ENCODE measurements at places on chromosomes 5 and 9.

DNA sequence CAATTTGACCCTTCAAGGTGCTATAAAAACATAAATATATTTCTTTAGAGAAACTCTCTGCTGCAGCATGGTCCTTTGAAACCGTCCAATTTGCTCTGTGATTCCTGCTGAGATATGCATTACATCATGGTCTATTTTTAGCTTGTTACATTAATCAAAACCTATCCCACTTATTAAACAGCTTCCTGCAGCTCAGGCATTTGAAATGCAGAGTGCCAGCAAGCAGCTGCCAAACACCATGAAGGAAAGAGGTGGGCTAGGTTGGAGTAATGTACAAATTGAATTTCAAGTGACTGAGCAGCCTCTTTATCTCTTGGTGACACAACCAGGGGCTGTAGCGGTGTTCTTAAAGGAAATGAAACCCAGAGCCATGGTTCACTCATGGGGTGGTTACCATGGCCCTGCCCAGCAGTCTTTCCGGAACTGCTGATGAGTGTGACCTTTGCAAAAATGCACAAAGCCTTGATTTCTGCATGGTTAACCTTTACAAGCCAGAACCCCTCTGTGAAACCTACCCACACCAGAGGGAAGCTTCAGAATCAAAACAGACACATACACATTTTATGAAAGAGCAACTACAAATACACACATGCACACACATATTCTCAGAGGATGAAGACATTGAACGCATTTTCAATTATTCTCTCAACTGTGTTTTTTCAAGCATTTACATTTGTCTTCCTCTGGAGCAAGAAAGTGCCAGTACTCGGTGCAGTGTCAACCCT, 155.8 kb upstream of the ZNF608 start:
- DNase-seq = no peak

DNA sequence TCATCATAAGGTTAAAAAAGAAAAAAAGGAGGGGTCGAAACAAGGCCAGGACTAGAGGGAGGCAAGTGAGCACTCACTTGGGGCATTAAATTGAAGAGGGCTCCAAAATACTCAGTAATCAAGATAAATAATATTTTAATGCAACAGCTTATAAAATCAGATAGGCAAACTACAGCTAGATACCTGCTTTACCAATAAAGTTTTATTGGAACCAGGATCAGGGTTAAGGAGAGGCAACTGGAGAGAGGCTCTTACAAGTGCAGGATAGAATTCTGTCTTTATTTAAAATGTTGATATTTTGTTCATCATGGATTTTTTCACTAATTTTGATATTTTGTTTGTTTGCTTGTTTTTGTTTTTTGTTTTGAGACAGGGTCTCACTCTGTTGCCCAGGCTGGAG, 30.3 kb upstream of the PURA start:
- no peak for DNase-seq

DNA sequence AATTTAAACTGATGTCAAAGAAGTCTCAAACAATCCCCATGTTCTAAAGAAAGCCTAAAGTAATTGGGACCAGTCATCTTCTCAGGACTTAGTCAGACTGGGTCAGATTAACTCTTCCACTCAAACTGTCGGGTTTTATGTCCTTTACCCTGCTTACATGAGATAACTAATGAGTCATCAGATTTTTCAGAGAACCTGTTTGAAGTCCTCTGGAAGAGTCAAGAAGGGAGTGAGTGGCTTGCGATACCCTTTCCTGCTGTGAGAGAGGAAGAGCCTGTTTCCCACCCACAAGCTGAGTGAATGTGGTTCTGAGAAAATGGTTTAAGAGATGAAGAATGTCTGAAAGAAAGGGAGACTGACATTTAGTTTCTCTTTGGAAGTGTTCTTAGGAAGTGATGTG, 1866.7 kb upstream of the C9orf72 start:
- DNase-seq = no peak

GRCh38 chr9:6584881-6585597, 60.5 kb downstream of the GLDC start:
- no peak for DNase-seq

DNA sequence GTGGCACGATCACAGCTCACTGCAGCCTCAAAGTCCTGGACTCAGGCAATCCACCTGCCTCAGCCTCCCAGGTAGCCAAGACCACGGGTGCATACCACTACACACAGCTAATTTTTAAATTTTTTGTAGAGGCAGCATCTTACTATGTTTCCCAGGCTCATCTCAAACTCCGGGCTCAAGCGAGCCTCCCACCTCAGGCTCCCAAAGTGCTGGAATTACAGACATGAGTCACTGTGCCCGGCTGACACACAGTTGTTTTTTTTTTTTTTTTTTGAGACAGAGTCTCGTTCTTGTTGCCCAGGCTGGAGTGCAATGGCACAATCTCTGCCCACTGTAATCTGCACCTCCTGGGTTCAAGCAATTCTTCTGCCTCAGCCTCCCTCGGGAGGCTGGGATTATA, 70.1 kb upstream of the CNOT6 start:
- DNase-seq = no peak

GRCh38 chr9:8778356-8778755, 978.8 kb upstream of the DMAC1 start:
- no peak for DNase-seq

DNA sequence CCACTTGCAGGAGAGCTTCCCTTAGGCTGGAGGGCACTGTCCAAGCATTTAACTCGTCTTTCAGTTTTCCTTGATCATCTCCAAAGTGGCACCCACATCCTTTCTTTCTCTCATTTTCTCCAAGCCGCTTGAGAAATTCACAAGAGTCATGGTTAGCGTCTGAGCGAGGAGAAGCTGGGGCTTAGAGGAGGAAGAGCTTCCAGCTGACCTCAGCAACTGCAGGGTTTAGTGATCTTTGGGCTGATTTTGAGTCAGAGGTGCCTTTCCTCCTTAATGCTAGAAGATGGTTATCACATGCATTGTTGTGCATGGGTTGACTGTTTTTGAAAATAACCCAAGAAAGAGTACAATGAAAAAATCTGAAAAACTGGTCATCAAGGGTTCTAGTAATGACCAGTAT, 134.7 kb downstream of the GADD45G start:
- DNase-seq = no peak

- DNase-seq = no peak
Measured at GRCh38 chr9:88776717-88777497, 214.4 kb upstream of the S1PR3 start.

- DNase-seq = no peak
Measured at GRCh38 chr9:127311239-127311741, 46.7 kb downstream of the GARNL3 start.

GRCh38 chr9:76528642-76529190, 69.7 kb downstream of the GCNT1 start:
- DNase-seq = no peak

DNA sequence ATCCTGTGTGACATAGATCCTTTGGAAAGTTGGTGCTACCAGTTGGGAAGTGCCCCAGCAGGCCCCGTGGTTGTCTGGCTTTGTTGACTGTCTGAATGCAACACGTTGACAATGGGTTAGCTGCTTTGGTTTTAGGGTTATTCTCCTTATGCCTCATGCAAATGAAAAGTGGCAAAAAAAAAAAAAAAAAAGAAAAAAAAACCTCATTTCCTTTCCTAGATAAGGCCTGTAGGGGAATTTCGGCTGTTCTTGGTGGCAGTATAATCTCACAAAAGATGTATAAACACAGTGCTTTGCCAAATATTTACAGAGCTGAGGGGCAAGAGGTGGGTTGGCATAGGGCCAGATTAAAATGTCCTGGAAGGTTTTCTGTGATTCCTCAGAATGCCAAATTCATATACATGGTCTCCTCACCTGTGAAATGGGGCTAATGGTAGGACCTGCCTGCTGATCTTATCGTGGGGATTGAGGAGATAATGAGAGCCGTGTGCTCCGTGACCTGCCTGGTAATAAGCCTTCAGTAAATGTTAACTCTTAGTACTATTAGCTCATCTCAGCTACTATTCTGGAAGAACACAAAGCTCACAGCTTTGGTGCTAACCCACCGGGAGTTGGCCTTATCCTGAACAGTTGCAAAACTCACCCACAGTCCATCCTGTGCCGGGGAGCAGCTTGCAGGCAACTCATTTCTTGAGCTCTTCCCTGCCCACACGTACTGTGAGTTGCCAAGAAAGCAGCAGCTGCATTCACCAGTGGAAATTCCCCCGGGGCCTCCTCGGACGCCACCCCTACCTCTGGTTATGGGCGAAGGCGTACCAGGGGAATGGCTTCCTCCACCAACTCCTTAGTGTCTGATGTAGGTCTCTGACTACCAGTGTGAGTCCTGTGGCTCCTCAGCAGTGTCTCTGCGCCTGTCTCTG, 220.3 kb downstream of the NR3C1 start:
- DNase-seq = no peak

GRCh38 chr9:38756702-38757101, 36.8 kb upstream of the FAM240B start:
- no peak for DNase-seq

GRCh38 chr9:92960561-92961290, 13.4 kb downstream of the FGD3 start:
- no peak for DNase-seq

DNA sequence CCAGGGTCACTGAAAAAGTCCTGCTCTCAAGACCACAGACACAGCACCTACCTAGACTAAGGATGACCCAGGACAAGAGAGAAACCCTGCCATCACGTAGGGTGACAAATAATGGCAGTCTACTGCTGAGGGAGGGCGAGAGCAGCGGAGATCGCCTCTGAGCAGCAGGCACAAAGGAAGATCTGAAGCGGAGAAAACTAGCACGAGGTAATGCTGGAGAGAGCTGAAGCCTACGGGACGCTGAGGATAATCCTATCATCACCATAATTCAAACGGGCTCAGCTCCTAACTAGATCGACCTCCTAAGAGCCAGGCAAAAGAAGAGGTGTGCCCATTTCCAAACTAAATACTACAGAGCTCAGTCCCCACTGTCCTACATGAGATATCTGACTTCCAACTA, 41.3 kb downstream of the FBXO10 start:
- DNase-seq = no peak

GRCh38 chr5:111233052-111233374, 8.8 kb downstream of the CAMK4 start:
- no peak for DNase-seq

DNA sequence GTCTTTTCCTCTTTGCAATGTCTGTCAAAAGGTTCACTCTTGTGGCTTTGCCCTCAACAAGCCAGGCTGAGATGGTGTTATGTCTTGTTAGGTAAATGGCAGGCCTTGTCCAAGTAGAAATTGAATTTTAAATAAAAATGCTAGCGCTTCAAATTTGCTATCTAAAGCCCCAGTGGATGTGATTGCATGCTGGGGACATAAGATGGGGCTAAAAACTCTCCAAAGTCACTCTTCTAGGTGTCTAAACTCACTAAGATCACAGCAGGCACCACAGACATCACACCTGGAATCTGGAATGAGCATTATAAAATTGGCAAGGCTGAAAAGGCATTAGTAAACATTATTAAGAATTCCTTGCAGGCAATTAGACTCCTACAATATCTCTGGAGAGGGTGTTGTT, 262.7 kb upstream of the CLINT1 start:
- no peak for DNase-seq

- no peak for DNase-seq
Measured at GRCh38 chr5:155466851-155467250, 453.3 kb downstream of the KIF4B start.

GRCh38 chr5:76938177-76938576, 14.7 kb upstream of the CRHBP start:
- no peak for DNase-seq

DNA sequence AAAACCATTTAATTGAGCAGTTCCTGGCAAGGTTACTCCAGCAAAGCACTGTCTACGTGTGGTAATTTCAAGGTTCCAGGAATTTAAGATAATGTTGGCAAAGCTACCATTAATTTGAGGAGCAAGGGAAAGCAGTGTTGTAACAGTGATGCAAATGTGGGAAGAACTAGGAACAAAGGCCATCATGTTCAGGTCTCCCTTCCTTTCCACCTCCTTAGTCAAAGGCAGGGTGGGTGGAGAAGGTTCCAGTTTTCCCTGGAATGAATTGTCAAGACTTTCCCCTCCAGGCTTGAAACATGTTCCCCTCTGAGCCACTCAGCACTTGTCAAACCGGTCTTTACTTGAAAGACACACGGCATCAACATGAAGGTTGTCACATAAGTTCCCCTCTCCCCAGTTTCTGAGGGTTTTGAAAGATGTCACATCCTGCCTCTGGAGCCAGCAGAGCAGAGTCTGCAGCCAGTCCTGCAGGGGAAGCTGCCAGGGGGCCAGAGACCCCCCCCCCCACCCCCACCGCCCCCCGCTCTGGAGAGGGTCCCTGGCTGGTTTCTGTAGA, 226.0 kb downstream of the GAS1 start:
- no peak for DNase-seq

GRCh38 chr9:1918622-1919021, 96.5 kb upstream of the SMARCA2 start:
- no peak for DNase-seq

DNA sequence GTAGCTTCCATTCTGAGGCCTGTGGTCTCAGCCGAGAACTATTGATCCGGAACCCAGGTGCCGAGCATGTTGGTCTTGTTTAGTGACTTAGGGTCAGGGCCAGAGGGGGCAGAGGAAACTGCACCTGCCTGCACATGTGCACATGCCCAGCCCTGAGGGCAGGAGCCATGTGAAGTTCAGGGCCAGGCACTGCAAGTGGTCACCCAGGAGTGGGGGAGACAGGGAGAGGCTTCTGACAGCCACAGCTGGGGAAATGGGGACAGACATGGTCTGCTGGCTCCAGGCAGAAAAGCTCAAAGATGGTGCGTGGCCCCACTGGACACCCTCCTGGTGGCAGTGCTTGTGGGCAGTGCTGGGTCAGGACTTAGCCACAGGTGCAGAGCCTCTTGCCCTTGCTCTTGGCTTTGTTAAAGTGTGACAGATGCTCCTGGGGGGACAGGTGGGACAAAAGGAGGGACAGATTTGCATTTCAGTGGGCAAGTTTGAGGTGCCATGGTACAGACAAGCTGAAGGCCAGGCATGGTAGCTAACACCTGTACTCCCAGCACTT, 134.4 kb downstream of the CACNA1B start:
- DNase-seq = no peak

DNA sequence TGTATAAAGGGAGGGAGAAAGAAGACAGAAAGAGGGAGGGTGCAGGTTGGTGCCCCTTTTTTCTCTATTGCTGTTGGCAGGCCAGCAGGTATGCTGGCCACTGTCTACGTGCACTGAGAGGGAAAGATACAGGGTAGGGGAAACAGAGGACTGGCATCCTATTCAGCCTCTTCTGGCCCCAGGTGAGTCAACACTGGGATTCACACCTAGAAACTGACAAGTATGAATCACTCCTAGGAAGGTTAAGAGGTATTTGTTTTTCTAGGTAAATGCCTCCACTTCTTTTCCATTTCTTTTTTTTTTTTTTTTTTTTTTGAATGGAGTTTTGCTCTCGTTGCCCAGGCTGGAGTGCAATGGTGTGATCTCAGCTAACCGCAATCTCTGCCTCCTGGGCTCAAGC, 2.8 kb upstream of the UBAP1 start:
- DNase-seq = no peak

All from uterus (tissue), 4 donors.